Stimulated activated CD8-positive, alpha-beta memory T cell treated with anti-CD3 and anti-CD28 coated beads, Interleukin-2, amount 100 ng/mL, for 1 hour (primary cell): ENCODE measurements at places on chromosomes 12 and 14.
A peak's percentile ranks its signal among the peaks of the same experiment; 100 is the strongest.

GRCh38 chr12:53287741-53288216 is 7.6 kb upstream of the PFDN5 start:
- DNase-seq: peak; percentile 50

DNA sequence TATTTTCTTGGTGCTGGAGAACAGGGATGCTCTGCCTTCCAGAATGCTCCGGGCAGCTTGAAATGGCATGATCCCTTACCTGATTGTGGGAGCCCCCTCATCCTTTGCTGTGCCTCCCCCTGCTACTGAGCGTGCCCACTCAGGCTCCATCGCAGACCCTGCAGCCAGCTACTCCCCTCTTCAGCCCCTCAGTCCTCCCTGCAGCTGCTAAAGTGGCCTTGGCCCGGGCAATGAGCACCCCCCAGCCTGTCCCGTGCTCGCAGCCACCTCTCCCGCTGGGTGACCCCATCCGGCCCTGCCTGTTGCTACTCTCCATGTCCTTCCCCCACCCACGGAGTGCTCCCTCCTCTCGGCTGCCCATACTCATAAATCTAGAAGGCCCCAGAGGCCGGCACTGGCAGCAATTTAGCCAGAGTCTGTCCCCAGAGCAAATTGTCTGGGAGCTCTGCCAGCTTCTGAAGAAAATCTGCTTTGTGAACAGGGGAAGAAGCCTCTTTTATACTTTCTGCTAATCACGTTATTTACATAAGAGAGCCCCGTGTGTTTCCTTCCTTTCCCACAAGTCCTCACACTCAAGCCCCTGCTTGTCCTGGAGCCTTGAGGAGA is 143.7 kb upstream of the FRMD6 start:
- no peak for DNase-seq

- no peak for DNase-seq
These were observed 147.5 kb downstream of the SLC2A13 start for GRCh38 chr12:39958377-39958776.

- DNase-seq: no peak
These were observed 258.1 kb downstream of the PCNX1 start for GRCh38 chr14:71165121-71166031.

GRCh38 chr14:99524804-99525698 is 43.8 kb downstream of the CCNK start:
- DNase-seq: no peak

GRCh38 chr12:53496752-53497032 is 2.6 kb downstream of the MAP3K12 start:
- DNase-seq: no peak

GRCh38 chr14:49982082-49982481 is 89.2 kb downstream of the ARF6 start:
- DNase-seq: no peak

DNA sequence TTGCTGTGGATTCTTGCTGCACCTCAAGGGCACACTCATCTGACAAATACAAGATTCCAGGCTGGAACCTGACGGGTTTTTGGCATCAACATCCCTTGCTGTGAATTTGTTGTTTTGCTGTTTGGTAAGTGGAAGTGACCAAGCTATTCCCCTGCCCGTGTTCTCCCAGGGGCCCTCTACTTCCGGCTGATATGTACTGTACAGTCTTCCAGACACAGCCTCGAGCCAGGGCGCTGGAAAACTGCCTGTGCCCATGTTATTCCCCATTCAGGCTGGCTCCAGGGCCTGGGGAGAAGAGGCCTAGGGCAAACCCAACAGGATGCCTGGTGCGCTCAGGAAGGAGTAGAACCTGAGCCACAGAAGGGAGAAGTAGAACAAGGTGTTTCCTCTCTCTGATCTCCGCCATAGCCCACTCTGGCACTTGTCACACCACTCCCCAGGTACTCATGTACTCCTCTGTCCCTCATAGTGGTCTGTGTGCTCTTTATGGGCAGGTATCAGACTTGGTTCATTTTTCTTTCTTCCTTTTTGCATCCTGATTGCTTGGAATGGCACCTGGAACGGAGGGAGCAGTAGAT is 67.8 kb upstream of the LTA4H start:
- DNase-seq: no peak

DNA sequence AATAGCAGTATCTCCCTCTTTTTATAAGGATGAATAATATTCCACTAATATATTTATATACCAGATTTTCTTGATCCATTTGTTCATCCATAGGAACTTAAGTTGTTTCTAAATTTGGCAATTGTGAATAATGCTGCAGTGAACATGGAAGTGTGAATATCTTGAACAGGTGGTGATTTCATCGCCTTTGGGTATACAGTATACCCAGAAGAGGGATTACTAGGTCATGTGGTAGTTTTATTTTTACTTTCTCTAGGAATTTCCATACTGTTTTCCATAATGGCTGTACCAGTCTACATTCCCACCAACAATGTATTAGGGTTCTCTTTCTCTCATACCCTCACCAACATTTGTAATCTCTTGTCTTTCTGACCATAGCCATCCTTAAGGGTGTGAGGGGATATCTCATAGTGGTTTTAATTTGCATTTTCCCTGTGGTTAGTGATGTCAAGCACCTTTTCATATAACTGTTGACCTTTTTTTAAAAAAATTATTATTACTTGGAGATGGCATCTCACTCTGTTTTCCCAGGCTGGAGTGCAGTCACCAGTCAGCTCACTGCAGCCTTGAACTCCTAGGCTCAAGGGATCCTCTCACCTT is 20.5 kb downstream of the PPHLN1 start:
- no peak for DNase-seq

DNA sequence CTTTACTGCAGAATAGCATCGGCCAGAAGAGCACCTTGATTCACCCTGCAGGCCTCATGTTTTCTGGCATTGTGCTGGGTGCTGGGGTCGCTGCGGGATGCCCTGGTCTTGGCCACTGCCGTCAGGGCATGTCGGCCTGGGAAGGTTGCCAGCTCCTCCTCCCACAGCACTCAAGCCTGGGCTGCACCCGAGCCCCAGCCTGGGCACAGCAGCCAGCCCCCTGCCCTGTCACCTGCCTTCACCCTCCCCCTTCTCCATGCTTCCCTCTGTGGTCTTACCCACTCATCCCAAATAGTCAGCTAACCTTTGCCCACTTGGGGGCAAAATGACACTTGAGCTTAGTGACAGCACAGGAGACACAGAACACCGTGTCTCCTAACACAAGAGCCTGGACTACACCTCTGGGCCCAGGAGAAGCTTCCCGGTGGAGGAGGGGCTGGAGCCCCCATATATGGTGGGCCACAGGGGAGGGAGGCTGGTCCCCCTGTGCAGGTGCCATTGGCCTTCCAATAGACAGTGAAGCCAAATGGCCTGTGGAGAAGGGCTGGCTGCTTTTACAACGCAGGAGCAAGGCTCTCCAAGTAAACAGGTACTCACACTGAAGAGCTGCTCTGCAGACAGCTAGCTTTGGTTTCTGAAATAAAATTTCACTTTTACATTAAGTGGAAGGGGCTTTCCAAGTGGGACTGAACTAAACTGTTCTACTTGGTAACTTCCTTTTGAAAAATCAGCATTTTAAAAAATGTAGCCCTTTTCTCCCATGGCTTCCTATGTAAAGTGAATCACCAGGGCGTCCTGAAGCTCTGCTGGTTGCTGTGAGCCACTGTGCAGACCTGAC is 51.2 kb upstream of the AMN start:
- DNase-seq: no peak

DNA sequence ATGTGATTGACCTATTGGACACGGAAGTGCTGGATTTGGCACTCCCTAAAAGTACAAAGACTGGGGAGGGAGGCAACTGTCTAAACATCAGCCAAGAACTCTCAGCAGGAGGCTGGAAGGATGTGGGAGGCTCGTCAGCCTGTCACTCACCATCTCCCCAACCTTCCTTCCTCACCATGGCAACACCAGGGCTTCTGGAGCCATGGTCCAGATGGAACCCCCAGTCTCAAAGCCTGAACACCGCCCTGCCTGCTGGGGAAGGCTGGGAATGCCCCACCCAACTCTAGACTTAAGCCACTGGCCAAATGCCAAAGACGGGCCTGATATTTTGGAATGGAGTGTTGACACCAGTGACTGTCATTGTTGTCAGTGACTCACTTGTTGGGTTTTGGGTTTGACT is 55.3 kb downstream of the GALNT16 start:
- no peak for DNase-seq

- DNase-seq: no peak
These were observed 192.3 kb downstream of the DPF3 start for GRCh38 chr14:72701605-72702004.

GRCh38 chr12:80364056-80364455 is 80.0 kb upstream of the PTPRQ start:
- no peak for DNase-seq

DNA sequence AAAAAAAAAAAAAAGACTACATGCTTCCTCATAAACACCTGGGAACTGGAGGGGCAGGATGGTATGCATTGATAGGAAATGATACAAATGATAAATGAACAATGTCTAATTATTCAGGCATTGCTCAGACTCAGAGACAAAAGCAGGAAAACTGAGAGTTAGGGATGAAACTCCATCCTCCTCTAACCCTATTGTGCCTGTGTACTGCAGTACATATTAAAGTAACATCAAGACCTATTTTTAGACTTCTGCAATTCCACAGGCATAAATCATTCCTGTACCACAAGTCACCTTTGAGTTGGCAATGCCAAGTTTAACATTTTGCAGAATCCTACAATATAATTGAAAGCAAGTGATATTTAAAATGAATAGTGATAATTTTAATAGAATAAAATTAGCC is 156.5 kb upstream of the USP15 start:
- DNase-seq: no peak

DNA sequence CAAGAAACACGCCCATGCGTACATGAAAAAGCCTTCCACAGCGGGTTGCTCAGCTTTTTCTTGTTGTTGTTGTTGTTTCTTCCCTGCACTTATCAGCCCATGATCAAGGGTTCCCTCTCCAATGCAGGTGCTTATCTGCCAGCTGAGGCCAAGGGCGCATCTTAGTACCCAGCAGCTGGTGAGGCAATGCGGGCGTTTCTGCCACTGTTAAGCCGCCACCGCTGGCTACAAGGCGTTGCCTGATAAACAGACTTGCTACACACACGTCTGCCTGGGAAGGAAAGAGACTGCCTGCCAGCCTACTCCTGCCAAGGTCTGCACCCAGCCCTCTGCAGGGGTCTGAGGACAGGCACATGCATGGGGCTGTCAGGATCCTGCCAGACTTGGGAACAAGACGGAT is 345.9 kb downstream of the BCL11B start:
- DNase-seq: no peak

DNA sequence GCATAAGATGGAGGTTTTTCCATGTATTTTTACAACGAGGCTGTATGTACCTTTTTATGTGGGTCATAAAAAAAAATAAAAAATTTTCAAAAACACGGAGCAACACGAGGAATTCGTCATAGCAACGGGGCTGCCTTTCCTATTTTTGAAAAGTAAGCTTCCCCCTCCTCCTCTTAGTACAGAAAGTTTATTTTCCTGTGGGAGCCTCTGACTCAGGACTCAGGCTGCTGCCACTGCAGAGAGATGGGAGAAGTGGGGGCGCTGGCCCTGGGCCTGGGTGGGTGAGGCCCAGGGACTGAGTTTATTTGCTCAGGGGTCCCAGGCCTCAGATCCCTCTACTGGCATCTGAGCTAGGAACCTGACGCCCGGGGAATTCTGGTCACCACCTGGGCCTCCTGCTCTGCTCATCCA is 10.2 kb upstream of the CMKLR1 start:
- DNase-seq: no peak

DNA sequence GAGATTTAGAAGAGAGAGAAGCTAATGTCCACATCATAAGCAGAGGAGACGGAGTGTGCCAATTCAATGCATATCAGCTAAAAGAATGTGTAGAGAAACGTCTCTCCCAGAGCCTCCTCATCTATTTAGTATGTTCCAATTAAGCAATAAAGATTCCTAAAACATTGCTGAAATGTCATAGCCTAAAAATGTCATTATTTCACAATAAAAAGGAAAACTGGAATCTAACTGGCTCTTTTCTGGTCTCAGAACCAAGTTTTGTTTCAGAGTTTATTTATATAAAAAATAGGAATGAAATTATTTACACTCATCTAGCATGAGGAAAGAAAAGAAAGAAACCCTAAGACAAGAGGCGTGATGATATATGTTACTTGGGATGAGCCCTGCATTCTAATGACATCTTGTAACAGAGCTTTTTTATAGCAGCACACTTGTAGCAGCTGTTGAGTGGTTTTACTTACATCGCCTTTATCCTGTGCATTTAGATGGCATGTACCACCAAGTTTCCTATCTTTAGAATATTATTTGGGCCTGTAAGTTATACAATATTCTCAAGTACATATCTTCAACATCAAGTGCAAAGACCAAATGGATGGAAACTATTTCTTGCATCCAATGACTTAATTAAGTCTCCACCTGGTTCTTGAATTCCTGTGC is 266.3 kb upstream of the PRKD1 start:
- no peak for DNase-seq

- no peak for DNase-seq
These were observed 331.9 kb downstream of the BTG1 start for GRCh38 chr12:91813701-91814100.

- no peak for DNase-seq
These were observed 28.2 kb downstream of the FOXA1 start for GRCh38 chr14:37566811-37567371.

DNA sequence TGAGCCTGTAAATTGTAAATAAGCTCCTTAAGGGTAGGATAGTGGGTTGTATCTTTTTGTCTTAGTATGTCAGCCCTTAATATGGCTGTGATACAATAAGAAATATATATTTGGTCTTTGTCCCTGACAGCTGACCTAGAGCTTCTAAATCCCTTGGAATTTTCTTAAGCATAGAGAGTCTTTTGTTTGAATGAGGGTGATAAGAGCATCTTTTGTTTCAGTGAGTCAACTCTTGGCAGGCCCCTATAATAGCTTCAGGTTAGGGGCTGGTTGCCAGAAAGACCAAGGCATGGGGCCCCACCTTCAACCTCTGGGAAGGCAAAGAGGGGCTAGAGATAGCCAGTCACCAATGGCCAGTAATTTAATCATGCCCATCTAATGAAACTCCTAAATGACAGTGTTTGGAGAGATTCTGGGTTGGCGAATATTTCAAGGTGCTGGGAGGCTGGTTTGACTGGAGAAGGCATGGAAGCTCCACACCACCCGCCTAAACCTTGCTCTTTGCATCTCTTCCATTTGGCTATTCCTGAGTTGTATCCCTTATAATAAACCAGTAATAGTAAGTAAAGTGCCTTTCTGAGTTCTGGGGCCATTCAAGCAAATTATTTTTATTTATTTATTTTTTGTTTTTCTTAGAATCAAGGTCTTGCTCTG is 10.5 kb downstream of the PALS1 start:
- no peak for DNase-seq

GRCh38 chr12:92421042-92421441 is 275.4 kb upstream of the BTG1 start:
- DNase-seq: no peak

DNA sequence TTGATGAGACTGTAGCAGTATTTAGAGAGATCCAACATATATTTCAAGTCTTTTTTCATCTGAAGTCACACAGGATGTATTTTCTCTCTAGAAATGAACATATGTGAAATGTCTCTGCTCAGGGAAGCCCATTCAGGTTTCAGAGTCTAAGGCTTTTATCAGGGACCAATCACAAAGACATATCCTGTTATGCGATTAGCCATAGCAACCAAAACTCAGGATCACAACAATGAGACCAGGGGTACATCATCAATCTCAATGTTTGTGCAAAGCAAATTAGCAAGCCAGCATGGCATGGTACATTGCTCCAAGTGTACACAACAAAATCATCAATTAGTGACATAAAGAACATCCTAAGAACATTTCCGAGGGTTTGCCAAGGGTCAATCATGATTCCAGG is 99.2 kb upstream of the AMN1 start:
- DNase-seq: no peak
